ENCODE measurements at places on chromosomes 16 and 17.

GRCh38 chr17:48052956-48053757 is 5.0 kb downstream of the NFE2L1 start:
- no peak for DNase-seq

DNA sequence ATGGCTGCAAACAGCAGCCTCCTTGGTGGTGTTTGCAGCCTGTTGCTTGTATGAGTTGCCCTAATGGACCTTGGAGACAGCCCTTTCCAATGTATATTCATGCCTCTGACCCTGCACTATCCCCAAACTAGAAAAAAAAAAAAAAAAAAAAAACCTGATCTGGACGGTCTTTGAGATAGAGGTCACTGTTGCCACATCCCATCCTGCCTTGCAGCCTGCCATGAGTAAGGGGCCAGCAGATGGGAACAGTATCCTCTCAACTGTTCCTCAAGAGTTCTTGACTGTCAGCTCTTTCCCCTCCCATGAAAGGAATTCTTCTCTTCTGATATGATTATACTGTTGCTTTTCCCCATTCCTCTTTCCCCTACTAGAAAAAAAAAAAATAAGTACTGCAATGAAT is 152.4 kb downstream of the SSH2 start:
- DNase-seq = no peak

- no peak for DNase-seq
These were observed 2.6 kb upstream of the SLC38A8 start for GRCh38 chr16:84045001-84045817.

DNA sequence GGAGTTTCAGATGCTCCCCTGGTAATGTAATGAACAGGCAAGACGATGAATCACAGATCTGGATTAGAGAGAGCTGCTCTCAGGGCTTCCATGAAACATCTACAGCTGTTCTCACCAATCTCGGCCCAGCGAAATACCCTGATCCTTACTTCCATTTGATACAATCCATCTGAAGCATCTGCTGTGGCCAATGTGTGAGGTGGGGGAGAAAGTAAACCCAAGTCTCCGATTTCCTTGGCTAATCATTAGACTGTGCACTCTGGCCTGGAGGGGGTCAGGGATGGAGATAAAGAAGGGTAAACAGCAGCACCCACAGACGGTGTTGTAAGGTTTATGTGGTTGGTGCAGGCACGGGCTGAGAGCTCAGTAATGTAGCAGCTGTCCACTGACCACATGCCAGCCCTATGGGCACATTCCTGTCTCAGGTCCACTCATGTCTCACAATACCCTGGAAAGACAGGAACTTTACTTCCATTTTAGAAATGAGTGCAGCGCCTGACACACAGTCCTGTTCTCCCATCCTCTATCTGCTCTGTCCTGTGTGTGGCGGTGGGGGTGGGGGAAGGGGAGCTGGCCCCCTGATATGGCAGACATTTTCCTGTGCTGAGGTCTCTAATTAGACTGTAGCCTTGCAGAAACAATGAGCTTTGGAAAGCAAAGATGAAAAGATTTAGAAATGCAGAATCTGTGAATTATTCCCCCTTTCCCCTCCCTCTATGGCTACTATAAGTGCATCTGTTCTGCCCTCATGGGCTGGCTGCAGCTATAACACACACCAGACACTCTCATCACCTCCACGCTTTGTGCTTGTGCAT is 48.3 kb upstream of the ERN1 start:
- no peak for DNase-seq

Measured in AG08396 (cell line).